Left cardiac atrium (tissue), 4 donors: ENCODE measurements at places on chromosomes 3 and 15.
A peak's percentile ranks its signal among the peaks of the same experiment; 100 is the strongest.

DNA sequence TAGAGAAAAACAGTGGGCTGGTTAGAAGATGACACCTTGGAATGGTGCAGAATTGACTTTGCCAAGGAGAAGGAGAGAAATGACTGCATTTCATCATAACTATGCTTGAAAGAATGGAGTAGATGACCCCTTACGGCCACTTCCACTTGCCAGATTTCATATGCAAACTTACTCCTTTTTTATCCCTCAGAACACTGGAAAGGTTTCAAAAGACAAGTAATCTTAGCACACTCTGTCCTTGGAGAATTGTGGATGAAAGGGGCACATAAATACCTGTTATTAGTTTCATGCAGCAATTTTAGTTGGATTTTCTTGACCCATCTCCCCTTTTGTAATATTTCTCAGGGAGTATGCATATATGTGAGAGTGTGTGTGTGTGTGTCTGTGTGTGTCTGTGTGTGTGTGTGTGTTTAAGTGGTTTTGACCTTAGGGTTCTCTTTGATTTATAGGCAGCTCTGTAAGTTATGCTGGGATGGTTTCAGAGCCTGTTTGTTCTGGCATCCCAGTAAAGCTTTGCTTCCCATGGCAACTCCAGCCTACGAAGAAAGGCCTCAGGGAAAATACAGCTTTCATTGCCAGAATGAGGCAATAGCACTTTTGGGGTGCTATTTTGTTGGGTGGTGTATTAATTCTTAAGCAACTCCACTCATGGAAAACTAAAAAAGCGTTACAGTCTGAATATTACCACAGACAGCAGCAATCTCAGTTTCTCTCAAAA is 122.2 kb upstream of the TP63 start:
- no peak for DNase-seq

DNA sequence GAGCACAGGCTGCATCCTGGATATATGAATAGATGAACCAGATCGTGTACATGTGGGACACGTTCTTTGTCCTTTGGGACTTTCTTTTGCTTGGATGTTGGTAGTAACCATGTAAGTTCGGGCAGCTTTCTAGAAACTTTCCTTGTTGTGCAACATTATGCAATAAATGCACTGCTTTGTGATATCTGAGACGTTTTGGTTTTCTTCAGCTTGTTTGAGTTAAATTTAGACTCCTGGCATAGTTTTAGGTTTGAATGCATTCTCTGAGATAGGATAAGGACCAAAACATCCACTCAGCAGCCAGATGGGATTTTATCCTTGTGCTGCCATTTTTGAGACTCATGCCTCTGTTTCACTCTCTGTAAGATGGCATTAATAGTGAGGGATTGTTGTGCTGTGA is 158.9 kb downstream of the IGF1R start:
- DNase-seq, result no peak

GRCh38 chr15:41653760-41654159 is 6.4 kb upstream of the MGA start:
- DNase-seq, result no peak

GRCh38 chr3:36303286-36303685 is 77.0 kb upstream of the STAC start:
- no peak for DNase-seq

DNA sequence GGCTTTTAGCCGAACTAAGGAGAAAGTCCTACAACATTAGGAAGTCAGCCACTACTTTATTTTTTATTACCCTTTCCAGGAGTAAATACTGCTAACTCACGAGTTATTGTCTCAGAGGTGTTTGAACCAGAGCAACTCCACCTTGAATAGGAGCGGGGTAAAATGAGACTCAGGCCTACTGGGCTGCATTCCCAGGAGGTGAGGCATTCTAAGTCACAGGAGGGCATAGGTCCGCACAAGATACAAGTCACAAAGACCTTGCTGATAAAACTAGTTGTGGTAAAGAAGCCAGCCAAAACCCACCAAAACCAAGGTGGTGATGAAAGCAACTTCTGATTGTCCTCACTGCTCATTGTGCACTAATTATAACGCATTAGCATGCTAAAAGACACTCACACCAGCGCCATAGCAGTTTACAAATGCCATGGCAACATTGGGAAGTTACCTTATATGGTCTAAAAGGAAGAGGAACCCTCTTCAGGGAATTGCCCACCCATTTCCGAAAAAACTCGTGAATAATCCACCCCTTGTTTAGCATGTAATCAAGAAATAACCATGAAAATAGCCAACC is 555.9 kb downstream of the IGSF11 start:
- DNase-seq, result no peak

DNA sequence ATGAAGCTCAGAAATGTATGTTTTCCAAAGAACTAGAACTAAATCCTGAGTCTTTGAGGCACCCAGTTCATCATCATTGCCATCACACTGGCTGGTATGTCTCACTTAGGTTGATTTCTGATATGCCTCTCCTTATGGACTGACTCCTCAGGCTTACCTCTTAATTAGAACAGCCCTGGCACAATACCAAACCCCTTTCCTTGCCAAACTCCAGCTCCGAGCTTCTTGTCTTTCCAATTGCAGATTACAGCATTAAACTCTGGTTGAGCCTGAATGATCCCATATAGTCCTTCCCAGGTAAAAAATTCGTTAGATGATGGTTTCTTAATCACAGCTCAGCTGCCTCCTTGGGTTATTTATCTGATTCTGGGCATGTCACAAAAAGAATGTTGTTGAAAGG is 66.3 kb downstream of the RTP4 start:
- DNase-seq, result no peak

GRCh38 chr15:52199271-52199670 is 8.1 kb upstream of the GNB5 start:
- no peak for DNase-seq

GRCh38 chr15:37618353-37618752 is 316.1 kb upstream of the TMCO5A start:
- DNase-seq, result no peak

GRCh38 chr15:46408312-46408711 is 773.5 kb downstream of the SQOR start:
- no peak for DNase-seq

- DNase-seq, result no peak
Measured at GRCh38 chr3:57796261-57796660, 40.2 kb downstream of the SLMAP start.

GRCh38 chr3:101423984-101424888 is 88.8 kb downstream of the SENP7 start:
- DNase-seq, result no peak

DNA sequence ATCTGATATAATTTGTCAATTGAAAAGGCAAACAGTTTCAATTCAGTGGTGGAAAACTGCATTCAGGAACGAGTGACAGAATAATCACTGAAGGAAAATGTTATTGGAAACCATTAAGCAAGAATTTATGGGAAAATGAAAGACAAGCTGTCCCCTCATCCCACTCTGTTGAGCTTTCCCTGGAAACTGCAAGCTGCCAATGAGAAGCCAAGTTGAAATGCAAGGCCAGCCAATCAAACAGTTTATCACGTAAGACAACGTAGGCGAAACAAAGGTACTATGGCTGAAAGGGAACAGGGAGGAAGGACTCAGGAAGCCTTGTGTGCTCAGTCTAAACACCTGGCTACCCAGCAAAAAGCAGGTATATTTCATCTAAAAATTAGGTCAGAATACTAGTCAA is 187.9 kb upstream of the ATP10A start:
- no peak for DNase-seq

DNA sequence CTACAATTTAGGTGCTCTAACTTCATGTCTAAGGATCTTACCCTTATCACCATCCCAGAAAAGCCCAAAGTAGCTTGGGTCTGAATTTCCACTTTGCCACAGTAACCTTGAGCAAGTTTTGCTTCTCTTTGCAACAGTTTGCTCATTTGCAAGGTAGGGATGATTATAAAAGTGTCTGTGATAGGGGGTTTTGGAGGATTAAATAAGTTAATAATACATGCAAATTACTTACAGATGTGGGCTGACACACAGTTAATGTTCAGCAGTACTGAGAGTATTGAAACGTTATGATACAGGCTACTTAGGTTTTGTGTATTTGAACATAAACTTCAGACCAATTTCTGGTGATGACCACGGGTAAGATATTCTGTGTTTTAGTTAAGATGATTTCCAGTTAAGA is 444.7 kb upstream of the TPRG1 start:
- no peak for DNase-seq

- no peak for DNase-seq
Measured at GRCh38 chr3:196555295-196555694, 13.1 kb downstream of the WDR53 start.

DNA sequence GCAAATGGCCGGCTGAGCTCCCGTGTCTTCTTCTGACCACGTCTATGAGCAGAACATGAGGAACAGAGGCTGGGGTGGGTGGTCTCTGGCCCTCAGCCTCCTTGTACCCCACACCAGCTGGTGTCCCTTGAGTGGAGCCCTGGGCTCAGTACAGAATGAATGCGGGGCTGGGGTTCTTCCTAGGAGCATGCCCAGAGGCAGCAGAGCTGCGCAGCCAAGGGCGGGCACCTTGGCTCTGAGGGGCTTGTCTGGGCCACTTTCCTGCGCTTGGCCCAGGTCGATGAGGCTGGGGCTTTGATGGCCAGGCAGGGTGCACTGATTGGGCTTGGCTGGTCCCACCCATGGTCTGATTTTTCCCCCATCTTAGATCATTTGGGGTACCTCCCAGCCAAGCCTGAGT is 6.4 kb downstream of the SCN5A start:
- DNase-seq, result no peak

DNA sequence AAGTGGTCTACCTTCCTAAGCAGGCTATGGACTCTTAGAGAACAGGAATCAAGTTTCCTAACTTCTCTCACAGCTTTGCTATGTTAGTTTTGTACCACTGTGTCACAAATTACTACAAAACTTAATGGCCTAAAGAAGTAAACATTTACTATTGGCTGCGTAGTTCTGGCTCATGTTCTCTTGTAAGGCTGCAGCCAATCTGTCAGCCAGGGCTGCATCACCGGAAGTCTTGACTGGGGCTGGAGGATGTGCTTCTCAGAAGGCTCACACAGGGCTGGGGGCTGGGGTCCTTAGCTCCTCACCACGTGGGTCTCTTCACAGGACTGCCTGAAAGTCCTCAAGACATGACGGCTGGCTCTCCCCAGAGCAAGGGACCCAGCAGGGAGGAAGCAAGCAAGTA is 15.5 kb downstream of the STIMATE start:
- DNase-seq, result no peak

DNA sequence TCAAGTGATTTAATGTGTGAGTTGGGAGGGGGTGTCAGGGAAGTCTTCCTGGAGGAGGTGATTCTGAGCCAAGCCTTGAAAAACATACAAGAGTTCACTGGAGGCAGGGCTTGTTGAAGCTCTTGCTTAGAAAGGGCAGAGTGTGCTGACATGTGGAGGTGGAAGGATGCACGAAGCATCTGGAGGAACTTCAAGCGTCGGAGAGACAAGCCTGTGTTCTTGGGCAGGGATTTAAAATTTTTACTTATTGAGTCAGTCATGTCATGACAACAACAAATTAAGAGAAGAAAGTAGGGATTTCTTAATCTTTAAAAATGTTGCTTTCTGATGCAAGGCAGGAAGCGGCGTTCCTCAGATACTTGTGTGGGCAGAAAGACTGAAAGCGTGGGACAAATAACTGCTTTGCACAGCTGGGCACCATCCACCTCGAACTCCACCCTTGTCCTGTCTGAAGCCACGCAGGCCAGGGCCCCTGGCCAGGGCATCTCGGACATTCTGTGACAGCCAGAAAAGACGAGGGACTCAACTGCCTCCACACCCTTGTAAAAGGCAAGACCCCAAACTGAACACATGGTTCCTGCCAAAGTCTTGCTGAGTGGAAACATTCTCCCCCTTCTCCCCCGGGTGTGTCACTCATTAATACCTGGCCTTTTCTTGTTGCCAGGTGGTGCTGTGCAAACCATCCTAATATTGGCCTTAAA is 6.9 kb upstream of the IL16 start:
- peak; percentile 78 for DNase-seq

DNA sequence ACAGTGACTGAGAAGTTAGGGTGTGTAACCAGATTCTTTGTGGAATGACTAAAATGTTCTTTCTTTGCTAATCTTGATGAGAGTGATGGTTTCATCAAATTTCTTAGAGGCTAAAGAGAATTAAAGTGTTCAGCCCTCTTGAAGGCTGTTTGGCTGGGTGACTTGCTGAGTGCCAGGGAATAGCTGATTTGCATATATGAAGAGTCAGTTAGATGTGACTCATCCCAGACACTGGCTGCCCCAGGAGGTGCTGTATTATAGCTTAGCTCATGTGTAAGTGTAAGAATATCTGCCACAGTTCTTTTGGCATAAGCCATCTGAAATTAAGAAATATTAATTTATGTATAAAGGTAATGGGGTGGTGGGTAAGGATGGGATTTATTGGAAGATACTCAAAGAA is 535.1 kb downstream of the NLGN1 start:
- no peak for DNase-seq

DNA sequence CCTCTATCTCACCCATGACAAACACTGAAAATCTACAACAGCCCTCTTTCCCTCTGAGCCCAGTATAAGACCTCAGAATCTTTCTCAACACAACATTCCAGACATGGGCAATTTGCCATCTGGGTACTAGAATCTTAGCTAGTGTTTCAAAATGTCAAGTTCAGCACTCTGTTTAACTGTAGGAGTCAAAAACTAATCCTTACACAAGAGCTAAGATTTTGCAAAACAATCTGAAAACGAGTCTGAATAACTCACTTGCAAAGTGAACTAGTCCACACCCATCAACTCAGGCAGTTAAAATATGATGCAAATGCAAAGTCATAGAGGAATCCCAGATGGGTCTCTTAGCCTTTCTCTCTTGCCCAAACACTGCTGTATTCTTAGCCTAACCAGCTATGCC is 67.8 kb downstream of the GPR176 start:
- no peak for DNase-seq

- DNase-seq, result no peak
Measured at GRCh38 chr3:194158942-194159439, 23.0 kb downstream of the HES1 start.

GRCh38 chr3:20064387-20064786 is 24.1 kb downstream of the KAT2B start:
- no peak for DNase-seq

- no peak for DNase-seq
Measured at GRCh38 chr15:67843571-67844387, 3.9 kb upstream of the RNU6-1 start.

GRCh38 chr3:51773529-51774056 is 5.4 kb downstream of the IQCF6 start:
- no peak for DNase-seq

- no peak for DNase-seq
Measured at GRCh38 chr3:137171834-137172603, 214.2 kb downstream of the IL20RB start.

DNA sequence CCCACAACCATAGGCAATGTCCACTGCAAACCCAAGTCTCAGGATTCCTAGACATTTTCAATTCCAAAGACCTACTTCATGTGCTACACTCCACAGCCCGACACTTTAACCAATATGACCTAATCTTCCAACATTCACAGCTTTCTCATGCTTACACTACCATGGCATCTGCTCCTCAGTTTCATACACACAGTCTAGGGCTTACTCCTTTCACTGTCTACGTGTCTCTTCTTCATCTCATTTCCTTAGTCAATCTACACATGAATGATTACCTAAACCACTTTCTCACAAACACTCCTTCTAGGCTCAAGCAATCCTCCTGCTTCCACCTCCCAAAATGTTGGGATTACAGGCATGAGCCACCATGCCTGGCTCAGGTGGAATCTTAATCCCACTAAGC is 106.3 kb downstream of the STAG1 start:
- no peak for DNase-seq

GRCh38 chr3:193832833-193833413 is 239.9 kb downstream of the OPA1 start:
- DNase-seq, result no peak

GRCh38 chr15:51726302-51727073 is 11.0 kb downstream of the LYSMD2 start:
- peak; percentile 64 for DNase-seq
